ENCODE measurements at places on chromosomes 6 and 20.

GRCh38 chr20:6705106-6705766, 62.2 kb upstream of the BMP2 start:
- DNase-seq: no peak

- no peak for DNase-seq
These were observed at the start of gene PAX1 for GRCh38 chr20:21705575-21706260. Gene PAX1, plus strand, starts transcription at chr20:21705664. Its CDS starts 49 bp downstream, at chr20:21705713.

DNA sequence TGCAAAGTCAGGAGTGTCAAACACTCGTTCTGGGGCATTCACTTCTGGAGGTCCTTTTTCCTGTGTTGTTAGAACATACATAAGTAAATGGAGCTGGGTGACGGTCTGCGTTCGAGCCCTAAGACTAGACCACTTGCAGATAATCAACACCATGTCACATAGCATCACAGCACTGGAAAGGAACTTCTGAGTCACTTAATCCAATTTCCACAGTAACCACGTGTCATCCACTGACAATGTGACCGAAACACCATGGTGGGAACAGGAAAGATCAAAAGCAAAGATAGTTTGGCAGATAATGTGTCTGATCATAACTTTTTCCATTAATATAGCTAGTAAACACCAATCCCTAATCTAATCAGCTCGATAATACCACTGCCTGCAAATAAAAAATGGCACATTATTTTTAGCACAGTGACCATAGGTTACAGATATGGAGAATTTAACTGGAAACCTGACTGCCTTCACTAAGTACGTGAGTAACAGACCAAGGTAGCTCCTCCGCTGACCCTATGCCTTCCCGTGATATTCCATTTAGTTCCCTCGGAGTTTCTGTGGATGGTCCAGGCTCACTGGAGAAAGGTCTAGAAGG, 34.8 kb downstream of the WRNIP1 start:
- no peak for DNase-seq

DNA sequence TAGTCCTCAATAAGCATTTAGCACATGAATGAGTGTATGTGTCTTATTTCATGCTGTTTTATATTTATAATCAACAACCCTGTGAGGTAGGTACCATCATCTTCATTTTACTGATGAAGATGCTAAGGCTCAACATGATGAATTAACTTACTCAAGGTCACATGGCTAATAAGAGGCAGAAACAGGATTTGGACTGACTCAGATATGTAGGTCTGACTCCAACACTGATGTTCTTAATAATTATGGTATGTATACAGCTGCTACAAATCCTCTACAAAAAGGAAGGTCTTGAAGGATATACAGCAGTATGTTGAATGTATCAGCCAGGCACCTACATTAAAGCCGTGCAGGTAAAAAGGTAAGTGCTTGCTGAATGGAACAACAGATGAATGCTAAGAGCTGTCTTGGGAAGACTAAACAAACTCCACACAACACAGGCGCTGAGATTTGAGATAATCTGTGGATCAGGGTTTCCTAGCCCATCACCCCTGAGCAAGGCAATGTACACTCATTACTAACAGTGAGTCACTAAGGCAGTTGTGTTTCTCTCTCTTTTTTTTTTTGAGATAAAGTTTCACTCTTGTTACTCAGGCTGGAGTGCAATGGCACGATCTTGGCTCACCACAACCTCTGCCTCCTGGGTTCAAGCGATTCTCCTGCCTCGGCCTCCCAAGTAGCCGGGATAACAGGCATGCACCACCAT, 31.9 kb downstream of the TTI1 start:
- no peak for DNase-seq

DNA sequence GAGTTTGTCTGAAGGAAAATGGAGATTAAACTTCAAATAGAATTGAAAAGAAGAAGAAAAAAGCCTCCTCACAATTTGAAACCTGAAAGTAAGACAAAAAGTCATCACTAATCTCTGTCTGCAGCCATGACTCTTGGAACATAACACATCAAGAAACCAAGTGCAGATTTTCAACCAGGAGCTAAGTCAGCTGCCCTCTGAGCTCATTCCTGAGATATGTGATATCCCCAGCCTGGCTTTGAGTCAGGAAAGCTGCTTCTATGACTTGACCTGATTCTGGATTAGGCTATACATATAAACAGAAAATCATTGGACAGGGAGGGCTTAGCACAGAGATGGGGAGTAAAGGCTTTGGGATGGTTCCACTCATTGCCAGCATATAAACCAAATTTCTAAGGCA, 891.4 kb downstream of the TFAP2A start:
- DNase-seq: no peak

- DNase-seq: no peak
These were observed 23.8 kb downstream of the ADGRF4 start for GRCh38 chr6:47722194-47722593.

DNA sequence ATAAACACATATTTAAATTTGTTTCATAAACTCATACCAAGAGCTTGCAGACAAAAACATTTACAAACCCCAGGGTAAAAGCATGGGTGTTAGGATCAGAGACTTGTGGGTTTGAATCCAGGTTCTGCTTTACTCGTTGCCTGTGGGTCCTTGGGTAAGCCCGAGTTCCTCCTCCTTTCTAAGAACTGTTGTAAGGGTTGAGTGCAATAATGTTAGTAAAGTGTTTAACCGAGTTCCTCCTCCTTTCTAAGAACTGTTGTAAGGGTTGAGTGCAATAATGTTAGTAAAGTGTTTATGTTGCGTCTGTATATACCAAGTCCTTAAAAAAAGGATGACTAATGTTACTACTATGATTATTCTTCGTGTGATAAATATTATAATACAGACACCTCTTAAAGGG, 18.7 kb downstream of the CCDC170 start:
- DNase-seq: no peak

- DNase-seq: no peak
These were observed 2.6 kb downstream of the PPP1R14C start for GRCh38 chr6:150145427-150145826.

GRCh38 chr6:16511723-16512489, 249.4 kb downstream of the ATXN1 start:
- DNase-seq: no peak

- no peak for DNase-seq
These were observed 197.1 kb downstream of the CDH4 start for GRCh38 chr20:61449057-61449609.

GRCh38 chr6:128069188-128069587, 168.3 kb upstream of the THEMIS start:
- DNase-seq: no peak

GRCh38 chr6:113731541-113731940, 125.6 kb upstream of the MARCKS start:
- DNase-seq: no peak

DNA sequence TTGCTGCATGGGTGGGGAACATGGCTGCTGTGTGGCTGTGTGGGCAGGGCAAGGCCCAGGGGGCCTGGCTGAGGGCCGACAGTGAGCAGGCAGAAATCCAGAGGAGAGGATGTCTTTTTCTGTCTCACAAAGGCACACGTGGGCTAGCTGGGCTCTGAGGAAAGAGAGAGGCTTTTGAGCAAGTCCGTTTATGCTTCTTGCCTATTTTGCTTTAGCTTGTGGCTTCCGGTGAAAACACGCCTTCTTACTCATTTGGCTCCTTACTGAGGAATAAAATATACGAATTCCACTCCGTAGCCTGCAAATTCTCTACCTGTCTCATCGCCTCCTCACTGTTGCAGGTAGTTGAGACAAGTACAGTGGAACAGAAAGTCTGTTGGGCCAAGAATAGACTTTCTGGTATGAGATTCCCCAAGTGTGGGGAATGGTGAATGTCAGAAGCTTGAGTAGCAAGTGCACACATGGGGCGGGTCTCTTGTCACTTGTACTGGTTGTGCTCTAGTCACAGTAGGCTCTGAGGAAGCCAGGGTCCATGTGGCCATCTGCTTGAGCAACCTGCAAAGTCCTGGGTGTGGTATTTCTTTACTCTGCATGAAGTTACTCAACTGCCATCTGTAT, 28.4 kb downstream of the WRNIP1 start:
- DNase-seq: no peak

DNA sequence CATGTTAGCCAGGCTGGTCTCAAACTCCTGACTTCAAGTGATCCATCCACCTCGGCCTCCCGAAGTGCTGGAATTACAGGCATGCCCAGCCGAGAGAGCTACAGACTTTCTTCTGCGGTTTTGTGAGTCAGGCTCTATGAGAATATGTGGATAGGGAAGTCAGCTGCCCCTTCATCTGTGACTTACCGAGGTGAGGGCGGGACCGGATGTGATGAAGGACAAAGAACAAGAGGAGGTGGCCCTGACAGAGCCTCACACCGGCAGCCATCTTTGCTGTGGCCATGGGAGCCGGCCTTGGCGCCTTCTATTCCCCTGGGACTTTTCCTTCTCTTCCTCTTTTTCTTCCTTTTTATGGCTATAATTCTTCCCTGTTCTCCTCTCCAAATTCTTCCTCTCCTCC, 67.0 kb downstream of the IYD start:
- DNase-seq: no peak

GRCh38 chr20:46308258-46309157, at the start of gene CDH22:
Gene CDH22, minus strand, starts transcription at chr20:46308498. Its CDS starts 57,204 bp downstream, at chr20:46251294.
- DNase-seq: peak; percentile 24

DNA sequence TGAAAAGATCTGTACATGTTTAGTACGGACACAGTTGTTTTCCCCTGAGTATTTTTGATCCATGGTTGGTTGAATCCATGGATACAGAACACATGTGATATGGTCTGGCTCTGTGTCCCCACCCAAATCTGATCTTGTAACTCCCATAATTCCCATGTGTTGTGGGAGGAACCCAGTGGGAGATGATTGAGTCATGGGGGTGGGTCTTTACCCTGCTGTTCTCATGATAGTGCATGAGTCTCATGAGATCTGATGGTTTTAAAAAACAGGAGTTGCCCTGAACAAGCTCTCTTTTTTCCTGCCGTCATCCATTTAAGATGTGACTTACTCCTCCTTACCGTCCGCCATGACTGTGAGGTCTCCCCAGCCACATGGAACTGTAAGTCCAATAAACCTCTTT, 139.2 kb downstream of the CDKAL1 start:
- no peak for DNase-seq

GRCh38 chr20:13995086-13995665, at the start of gene MACROD2:
Gene MACROD2, plus strand, starts transcription at chr20:13995516.
- DNase-seq: peak; percentile 31

DNA sequence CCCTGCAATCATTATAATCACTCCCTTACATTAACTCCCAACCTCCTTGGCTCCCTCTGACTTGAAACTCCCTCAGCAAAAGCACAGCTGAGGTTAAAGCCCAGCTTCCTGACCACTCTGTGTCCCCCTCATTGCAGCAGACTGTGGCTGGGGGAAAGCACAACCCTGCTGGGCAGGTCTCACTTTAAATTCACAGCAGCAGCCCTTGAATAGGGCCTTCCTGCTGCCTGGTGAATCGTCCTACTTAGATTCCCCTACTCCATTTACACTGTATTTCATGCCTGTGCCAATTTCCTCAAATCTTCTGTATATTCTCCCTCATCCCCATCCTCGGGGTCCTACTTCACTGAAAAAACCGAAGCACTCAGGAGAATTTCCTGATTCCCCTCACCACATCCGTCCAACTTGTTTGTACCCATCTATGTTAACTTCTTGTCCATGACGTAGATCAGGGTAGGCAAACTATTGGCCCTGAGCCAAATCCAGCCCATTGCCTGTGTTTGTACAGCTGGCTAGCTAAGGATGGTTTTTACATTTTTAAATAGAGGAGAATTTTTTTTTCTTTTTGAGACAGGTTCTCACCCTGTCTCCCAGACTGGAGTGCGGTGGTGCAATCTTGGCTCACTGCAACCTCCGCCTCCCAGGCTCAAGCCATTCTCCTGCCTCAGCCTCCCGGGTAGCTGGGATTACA, 31.5 kb upstream of the GCM1 start:
- no peak for DNase-seq

GRCh38 chr6:160737934-160738333, 35.9 kb downstream of the PLG start:
- no peak for DNase-seq

- no peak for DNase-seq
These were observed 38.7 kb downstream of the DACT2 start for GRCh38 chr6:168280899-168281245.

DNA sequence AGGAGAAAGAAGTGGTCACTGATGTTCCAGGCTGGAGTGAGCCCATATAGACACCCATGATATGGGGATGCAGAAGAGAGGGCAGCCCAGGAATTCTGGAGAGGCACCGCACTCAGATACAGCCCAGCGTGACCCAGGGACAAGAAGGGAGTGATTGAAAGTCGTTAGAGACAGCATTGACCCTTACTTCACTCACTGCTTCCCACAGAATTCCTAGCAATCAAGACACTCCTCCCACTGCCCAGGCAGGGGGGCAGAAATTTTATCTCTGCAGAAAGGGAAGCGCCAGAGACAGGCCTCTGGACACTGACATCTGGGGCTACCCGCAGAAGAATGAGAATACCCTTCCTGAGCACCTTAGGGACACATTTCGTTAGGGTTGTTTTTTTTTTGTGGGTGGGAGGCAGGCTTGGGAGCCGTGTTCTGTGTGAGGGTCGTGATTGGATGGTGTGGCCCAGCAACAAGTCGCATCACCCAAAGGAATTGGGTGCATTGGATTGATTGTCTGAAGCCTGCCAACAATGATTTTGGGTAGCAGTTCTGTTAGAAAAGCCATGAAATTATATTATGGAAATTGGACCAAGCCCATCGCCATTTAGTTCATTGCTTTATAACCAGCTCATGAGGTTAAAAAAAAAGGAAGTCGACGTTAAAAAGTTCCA, 45.9 kb upstream of the MAP3K4 start:
- DNase-seq: no peak

GRCh38 chr6:6590530-6590929, 2.0 kb downstream of the LY86 start:
- DNase-seq: no peak

GRCh38 chr6:165109011-165109410, 200.4 kb downstream of the C6orf118 start:
- DNase-seq: no peak
